ENCODE measurements at places on chromosomes 12 and 14.

DNA sequence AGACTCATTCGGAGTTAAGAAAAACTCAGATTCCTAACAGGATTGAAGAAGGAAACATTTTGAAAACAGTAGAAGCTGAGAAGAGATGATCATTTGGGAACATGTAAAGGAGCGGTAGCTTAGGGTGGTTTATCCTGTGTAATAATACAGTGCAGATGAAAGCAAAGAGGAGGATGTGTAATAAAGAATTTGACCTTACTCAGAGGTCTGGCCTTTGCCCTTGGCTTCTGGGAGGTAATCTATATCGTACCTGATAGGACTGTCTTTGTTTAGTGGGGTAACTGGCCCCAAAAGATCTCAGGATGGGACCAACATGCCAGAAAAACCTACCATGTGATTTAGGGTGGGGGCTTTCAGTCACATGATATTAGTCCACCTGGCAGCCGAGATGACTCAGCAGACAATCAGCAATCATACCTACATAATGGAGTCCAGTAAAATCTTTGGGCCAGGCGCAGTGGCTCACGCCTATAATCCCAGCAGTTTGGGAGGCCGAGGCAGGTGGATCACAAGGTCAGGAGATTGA, 23.3 kb upstream of the KLHL42 start:
- DNase-seq: no peak

- DNase-seq: no peak
Measured at GRCh38 chr14:81178063-81178462, 42.7 kb downstream of the GTF2A1 start.

- no peak for DNase-seq
Measured at GRCh38 chr12:54602661-54603060, 14.2 kb upstream of the PPP1R1A start.

DNA sequence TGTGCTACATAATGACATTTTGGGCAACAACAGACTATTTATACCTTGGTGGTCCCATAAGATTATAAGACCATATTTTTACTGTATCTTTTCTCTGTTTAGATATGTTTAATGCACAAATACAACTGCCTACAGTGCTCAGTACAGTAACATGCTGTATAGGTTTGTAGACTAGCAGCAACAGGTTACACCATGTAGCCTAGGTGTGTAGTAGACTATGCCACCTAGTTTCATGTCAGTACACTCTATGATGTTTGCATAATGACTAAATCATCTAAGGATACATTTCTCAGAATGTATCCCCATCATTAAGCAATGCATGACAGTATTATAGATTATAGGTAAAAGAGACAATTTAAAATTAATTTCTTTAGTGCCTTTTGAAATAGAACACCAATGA, 30.7 kb upstream of the CEBPE start:
- DNase-seq: no peak

DNA sequence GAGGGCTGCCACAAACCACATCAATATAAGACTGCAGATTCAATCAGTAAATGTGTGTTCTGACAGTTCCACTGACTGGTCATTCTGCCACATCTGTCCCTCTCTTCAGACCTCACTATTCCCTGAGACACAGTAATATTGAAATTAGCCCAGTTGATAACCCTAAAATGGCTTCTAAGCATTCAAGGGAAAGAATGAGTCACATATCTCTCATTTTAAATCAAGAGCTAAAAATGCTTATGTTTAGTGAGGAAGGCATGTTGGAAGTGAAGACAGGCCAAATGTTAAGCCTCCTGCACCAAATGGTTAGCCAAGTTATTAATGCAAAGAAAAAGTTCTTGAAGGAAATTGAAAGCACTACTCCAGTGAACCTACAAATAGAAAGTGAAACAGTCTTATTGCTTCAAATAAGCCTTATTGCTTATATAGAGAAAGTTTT, 24.5 kb upstream of the KIF21A start:
- no peak for DNase-seq

- peak; percentile 96 for DNase-seq
Measured at GRCh38 chr12:53099071-53099882, 1.8 kb downstream of the IGFBP6 start.

- no peak for DNase-seq
Measured at GRCh38 chr14:105902131-105902898, 375.9 kb downstream of the TMEM121 start.

DNA sequence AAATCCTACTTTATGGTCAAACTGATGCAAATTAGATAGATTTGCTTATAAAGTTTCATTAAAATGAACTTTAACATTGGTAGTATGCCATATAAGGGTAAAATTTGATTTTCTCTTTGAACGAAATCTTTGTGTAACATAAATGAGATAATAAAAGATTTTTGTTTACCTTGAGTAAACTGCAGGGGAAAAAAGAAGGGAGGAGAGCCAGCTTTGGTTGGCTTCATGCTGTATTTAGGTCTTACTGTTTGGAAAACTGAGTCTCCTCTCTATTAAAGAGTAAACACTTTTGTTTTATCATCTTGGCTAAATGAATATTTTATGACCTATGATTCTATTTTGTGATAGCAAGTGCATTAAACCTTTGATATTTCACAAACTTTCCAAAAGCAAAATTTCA, 267.6 kb downstream of the IPO8 start:
- DNase-seq: no peak

DNA sequence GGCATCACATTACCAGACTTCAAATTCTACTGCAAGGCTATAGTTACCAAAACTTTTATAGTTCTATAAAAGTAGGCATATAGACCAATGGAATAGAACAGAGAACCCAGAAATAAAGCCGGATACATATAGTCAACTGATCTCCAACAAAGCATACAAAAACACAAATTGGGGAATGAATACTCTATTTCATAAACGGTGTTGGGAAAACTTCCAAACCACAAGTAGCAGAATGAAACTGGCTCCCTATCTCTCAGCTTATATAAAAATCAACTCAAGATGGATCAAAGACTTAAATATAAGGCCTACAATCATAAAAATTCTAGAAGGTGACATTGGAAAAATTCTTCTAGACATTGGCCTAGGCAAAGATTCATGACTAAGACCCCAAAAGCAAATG, 187.9 kb upstream of the PLXNC1 start:
- no peak for DNase-seq

- DNase-seq: peak; percentile 84
Measured at GRCh38 chr14:89794096-89794495, 160.4 kb downstream of the EFCAB11 start.

DNA sequence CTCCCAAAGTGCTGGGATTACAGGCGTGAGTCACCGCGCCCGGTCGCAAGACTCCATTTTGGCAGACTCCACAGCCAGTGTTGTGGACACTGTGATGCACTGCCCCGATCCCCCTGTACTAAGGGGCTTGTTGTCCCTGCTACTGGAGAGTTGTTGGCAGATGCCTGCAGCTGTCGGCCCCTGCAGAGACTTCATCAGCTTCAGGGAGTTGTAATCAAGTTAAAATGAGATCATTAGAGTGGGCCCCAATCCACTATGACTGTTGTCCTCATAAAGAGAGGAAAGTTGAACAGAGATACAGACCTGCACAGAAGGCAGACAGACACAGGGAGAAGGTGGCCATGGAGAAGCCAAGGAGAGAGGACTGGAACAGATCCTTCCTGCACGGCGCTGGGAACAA, 23.7 kb upstream of the TUBA1A start:
- DNase-seq: no peak

DNA sequence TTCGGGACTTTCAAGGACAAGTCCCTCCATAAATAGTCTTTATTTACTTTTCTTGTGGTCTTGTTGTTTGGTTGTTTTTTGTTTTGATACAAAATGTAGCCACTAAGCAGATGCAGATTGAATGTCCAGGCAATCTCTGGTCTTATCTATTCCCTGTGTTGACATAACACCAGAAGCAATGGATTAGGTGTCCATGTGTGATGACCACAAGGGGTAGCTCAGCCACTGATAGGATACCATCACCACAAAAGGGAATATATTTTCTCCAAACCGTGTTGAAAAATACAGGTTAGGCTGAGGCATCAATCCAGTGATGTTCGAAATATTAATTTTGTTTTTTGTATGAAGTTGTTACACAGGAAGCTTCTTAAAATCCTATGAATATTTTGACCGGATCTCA, 196.3 kb downstream of the EPS8 start:
- no peak for DNase-seq

- DNase-seq: no peak
Measured at GRCh38 chr12:13061377-13061776, 17.2 kb downstream of the FAM234B start.

DNA sequence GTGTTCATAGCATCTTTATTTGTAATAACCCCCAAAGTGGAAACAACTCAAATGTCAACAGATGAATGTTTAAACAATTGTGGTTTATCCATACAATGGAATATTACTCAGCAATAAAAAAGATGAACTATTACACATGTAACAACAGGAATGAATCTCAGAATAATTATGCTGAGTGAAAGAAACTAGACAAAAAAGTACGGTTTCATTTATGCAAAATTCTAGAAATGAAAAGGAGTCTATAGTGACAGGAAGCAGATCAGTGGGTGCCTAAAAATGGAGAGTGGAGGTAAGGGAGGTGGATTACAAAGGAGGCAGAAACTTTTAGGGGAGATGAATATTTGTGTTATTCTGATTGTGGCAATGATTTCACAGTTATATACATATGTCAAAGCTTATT, 4.8 kb downstream of the PRKCH start:
- DNase-seq: no peak

DNA sequence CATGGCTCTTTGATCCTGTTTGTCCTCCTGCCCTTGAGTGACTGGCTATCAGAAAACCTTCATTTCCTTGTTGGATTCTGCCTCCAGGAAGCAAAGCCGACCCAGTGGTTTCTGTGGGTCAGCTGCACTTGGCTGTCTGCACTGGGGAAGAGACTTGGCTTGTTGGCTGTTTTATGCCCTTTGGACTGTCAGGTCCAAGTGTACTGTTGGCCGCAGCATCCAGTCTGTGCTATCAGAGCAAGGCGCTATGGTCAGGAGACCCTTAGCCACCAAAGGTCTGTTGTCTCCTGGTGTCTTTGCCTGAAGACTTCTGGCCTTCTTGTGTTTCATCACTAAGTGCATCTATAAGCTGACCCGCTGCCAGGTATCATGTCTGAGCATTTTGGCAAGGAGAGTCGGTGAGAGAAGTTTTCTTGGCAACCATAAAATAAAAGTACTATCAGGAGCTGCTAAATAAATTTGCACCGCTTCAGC, 177.4 kb upstream of the HIF1A start:
- no peak for DNase-seq

DNA sequence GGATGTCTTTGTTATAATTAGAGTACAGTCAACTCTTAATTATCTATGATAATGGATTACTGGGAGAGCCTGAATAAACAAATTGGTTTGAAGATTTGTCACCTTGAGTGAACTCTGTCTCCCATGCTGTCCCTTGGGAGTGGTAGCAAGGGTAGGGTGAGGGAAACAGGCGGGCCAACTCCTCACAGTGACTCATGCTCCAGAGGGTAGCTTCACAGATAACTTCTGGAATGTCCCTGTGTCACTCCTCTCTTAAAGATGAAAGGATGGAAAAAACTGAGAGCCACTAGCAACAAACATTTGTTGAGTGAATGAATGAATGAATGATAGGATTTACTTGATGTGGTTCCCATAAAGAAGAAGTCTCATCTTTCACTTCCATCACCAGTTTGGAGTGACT, 53.5 kb downstream of the RASSF9 start:
- DNase-seq: no peak

DNA sequence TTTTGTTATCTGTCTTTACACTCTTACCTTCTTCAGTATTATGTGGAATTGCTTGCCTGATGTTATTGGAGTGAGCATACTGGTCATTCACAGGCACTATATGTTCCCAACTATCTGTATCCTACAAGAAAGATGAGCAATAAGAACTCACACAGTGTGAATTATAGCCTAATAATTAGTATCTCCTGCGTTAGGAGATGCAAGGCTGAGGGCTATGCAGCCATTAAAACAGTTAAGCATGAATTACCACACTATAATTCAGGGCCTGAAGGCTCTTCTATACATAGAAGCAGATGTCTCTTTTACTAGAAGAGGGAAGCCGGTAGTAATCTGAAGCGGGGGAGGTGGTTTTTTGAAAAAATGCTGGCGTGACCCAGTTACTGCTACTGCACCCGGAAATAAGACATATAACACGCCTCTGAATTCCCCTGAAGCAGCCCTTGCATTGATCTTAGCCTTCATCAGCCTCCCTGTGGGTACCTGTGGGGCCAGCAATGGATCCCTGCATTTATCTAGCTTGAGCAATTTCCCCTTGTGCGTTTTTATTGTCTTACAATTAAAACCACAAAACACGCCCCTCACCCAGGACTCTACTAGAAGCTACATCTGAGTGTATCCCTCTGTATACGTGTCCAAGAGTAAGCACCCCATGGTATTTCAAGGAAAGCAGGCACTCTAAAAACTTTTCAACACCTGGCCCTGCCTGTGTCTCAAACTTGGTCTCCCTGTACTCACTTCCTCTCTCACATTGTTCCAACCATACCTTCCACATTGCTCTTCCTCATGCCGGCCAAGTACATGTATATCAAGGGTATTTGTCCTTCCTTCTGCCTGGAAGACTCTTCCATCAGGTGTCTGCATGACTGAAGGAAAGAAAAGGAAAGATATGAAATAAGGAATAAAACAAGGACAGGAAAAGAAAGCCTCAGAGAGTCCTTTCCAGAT, 210.9 kb upstream of the ARID2 start:
- no peak for DNase-seq

GRCh38 chr12:121279071-121279375, 17.5 kb downstream of the CAMKK2 start:
- no peak for DNase-seq

DNA sequence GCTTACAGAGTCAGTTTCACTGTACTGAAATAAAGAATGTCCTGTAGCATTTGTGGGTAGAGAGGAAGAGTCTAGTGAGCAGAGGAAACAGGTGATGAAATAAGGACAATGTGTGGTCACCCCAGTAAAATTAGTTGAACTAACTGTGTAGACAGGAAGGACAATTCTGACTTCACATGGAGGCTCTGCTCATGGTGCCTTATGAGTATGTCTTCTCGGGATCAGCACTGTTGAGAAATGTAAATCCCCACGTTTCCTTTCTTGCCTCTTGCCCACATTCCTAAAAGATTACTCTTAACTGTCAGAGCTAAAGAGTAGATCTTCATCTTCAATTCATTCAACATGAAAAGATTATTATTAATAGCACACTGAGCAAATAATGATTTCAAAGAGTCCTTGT, 113.2 kb upstream of the FLRT2 start:
- no peak for DNase-seq

- no peak for DNase-seq
Measured at GRCh38 chr12:52311285-52311648, 9.9 kb downstream of the KRT83 start.

DNA sequence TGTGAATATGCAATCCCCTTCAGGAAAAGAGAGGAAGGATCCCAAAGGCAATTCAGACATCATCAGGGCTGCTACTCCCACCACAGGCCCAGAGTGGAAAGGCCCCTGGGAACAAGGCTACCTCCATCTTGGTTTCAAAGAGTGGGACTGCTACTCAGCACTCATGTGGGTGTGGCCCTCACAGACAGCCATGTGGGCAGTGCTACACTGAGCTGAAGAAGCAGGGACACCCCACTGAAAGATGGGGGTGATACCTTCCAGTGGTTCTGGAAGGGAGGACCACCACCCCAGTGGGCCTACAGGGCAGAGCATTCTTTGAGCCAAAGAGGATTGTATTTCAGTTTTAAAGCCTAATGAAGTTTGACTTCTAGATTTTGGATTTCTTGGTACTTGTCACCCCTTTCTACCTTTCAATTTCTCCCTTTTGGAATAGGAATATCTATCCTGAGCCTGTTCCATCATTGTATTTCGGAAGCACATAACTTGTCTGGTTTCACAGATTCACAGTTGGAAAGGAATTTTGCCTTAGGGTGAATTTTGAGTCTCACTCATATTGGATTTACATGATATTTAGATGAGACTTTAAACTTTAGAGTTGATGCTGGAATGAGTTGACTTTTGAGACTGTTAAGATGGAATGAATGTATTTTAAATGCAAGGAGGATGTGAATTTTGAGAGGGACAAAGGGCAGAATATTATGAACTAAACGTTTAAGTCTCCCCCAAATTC, 16.5 kb upstream of the LTA4H start:
- no peak for DNase-seq

Measured in suprapubic skin (tissue), 4 donors.